ENCODE measurements at places on chromosomes 13 and 19.

GRCh38 chr13:99265162-99265800 is 7.1 kb upstream of the GPR18 start:
- DNase-seq = no peak

- no peak for DNase-seq
These were observed 203.3 kb upstream of the IRS2 start for GRCh38 chr13:109989686-109990085.

- DNase-seq = peak; percentile 1
These were observed 679 bp downstream of the ZNF471 start for GRCh38 chr19:56508290-56508778.

- peak; percentile 1 for DNase-seq
These were observed at the start of gene ZNF793 for GRCh38 chr19:37506387-37507166. ZNF793 (plus strand) TSS chr19:37506939; CDS start chr19:37523440, 16,501 bp downstream.

DNA sequence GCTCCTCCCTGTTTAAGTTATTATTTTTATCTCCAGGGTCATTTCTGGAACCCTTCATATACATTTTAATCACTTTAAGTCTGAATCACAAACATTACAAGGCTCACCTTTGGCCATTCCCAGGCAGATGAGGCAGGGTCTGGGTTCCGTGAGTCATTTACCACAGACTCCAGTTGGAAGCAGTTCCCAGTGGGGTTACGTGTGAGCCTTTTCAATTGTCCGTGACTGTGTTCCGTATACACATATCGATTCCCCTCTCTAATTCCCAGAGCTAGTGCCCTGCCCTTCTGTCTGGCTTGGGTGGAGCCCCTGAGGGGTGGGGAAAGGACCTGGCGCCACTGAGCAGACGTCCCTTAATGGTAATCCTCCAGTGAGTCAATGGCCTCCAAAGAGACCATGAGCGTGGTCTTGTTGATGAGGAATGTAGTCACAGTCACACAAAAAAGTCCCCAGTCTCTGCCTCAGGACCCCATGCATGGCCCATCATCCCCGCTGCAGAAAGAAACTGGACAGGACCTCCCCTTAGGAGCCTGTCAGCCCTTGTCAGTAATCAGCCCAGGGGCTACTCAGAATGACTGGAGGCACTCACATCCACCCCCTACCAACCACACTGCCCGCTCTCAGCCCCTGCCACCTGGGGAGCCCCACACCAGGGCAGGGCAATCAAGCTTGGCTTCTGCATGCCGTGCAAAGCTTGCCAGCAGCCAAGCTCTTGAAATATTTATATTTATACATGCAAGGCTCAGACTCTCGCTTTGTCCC is 144.4 kb downstream of the ZIC5 start:
- DNase-seq = no peak

GRCh38 chr13:94309576-94309975 is 169.9 kb downstream of the DCT start:
- DNase-seq = no peak

DNA sequence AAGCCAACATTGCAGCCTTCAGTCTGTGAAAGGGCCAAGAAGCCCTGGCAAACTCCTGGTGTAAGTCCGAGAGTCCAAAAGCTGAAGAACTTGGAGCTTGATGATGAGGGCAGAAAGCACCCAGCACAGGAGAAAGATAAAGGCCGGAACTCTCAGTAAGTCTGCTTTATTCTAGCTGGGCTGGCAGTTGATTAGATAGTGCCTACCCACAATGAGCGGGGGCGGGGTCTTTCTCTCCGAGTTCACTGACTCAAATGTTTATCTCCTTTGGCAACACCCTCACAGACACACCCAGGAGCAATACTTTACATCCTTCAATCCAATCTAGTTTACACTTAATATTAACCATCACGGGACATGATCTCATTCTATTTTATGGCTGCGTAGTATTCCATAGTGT is 1317.1 kb downstream of the SLITRK1 start:
- DNase-seq = no peak

GRCh38 chr19:39328046-39328705 is 7.5 kb upstream of the LRFN1 start:
- peak; percentile 67 for DNase-seq

GRCh38 chr13:24306632-24307031 is 2.7 kb upstream of the C1QTNF9 start:
- no peak for DNase-seq

- no peak for DNase-seq
These were observed 20.4 kb upstream of the ATXN8OS start for GRCh38 chr13:70087247-70087646.

DNA sequence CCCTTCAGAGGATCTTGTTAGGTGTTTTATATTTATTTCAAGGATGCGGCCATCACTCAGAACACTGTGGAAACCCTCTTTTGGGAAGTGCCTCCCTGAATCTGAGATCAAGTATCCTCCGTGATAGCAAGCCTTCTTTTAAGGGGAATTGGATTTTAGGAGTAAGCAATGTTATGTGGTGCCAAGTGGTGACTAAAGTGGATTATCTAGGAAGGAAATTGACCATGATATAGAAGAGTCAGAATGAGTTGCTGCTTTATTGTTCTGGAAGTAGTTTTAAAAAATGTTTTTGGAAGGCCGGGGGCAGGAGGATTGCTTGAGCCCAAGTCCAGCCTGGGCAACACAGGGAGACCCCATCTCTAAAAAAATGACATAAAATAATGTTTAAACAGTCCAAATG is 6.7 kb downstream of the ERCC5 start:
- DNase-seq = no peak

DNA sequence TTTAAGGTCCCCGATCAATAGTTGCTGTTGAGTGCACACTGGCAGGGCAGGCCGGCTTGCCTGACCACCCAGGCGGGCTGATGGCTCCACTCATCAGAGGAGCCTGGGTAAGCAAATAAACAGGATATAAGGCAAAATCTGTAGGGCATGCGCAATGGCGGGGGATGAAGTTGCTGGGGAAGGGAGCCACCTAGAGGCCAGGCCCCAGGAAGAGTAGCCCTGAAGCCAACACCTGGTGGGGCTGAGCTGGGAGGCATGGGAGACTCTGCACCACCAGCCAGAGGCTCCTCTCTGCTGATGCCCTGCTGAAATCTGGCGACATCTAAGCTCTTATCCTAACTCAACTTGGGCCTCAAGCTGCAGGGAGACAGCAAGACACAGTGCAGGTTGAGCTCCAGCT is 324.3 kb downstream of the ZNF536 start:
- DNase-seq = no peak

- DNase-seq = peak; percentile 63
These were observed 1436.9 kb downstream of the UQCRFS1 start for GRCh38 chr19:27776020-27776419.

DNA sequence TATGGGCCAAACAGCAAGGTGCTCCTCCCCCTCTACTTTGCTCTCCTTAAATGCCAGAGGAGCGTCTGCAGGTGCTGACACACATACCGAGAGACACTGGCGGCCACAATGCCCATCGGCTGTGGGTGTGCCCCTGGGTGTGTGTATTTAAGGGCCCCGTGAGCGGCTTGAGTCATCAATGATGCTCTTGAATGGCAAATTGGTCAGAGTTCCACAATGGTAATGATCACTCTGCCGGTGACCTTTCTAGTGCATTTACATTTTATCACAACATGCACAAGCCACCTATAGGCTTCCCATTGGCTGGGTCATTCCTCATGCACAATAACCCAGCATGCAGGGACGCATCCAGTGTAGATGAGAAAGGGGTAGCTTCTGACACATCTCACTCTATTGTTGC is 124.8 kb downstream of the ZNF536 start:
- no peak for DNase-seq

GRCh38 chr13:99558570-99559180 is 57.4 kb downstream of the TM9SF2 start:
- DNase-seq = no peak

DNA sequence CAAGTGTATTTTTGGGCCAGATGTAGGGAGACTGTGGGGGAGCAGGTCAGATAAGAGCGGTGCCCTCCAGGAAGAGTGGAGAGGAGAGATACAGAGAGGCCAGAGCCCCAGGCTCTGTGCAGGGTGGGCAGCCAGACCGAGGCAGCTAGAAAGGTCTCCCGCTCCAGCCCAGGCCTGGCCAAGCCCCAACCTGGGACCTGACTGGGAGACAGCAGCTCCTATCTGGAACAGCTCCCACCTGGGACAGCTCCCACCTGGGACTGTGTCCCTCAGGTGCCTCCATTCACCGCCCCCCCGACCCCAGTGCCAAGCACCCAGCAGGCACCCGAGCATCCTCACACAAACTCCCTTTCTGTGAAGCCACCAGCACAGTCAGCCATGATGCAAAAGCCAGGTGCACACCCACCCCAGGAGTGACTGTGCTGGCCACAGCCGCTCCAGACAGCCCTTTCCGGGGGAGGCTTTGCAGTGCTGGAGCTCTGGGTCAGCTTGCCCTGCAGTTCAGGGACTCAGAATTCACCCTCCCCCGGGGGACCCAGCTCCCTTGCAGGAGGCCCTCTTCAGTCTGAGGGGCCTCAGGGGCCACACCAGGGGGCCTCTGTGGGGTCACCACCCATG is 2.1 kb upstream of the GRTP1 start:
- DNase-seq = no peak

GRCh38 chr19:6126335-6126974 is 9.0 kb upstream of the ACSBG2 start:
- peak; percentile 78 for DNase-seq

DNA sequence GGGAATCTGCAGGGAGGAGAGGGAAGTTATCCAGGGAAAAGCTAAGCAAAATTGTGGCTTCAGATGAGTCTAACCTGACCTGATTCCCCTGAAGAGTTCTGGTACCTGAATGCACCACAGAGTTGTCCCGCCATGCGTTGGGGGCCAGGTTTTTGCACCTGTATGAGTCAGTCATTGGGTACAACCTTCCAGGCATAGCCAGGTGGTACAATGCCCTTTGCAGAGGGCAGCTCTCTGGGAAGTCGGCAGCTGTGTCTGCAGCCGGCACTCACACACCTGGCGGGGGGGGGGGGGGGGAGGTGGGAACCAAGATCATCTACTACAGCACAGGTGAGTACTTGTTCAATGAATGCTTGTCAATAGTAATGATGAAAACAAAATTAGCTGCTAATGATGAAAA is 52.5 kb upstream of the GTF3A start:
- DNase-seq = no peak

DNA sequence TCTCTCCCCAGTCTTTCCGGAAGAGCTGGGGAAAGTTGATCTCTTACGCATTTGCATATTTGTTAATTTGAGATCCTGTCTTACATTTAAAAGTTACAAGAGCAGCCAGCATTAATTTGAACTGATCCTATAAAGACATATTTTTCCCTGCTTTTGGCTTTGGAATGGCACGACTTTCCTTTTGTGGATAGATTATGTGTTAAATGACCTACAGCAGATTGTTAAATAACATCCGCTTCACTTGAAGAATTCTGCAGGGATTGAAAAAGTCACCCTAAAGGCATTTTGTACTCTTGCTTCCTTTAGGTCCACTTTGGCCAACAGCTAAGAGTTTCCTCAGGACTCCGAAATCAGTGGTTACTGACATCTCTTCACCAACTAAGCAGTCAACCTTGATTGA is 334.0 kb downstream of the TBC1D4 start:
- DNase-seq = no peak

DNA sequence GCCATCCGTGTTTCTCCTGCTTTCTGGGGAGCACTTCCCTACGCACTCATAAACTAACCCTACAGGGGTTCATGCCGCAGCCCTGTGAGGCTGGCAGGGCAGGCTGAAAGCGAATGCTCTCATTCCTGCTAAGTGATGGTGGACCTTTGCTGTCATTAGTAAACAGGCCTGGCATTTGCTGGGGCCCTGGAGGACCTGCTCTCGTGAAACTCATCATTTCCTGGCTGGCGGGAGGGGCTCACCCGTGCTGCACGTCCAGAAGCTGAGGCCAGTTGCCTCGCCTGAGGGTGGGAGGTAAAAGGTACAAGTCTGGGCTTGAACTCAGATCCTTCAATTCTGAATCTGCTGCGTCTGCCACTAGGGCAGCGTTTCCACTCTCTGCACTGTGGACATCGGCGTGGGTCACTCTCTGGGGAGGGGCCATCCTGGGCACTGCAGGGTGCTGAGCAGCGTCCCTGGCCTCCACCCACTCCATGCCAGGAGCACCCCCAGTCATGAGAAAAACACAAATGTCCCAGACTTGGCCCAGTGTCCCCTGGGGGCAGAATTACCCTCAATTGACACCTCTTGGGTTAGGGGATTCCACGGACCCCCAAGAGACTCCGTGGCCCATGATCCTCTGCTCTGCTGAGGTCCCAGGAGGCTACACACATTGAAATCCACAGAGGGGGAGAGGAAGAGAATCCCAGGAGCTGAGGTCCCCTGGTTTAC is 7.0 kb downstream of the MOB3A start:
- no peak for DNase-seq

DNA sequence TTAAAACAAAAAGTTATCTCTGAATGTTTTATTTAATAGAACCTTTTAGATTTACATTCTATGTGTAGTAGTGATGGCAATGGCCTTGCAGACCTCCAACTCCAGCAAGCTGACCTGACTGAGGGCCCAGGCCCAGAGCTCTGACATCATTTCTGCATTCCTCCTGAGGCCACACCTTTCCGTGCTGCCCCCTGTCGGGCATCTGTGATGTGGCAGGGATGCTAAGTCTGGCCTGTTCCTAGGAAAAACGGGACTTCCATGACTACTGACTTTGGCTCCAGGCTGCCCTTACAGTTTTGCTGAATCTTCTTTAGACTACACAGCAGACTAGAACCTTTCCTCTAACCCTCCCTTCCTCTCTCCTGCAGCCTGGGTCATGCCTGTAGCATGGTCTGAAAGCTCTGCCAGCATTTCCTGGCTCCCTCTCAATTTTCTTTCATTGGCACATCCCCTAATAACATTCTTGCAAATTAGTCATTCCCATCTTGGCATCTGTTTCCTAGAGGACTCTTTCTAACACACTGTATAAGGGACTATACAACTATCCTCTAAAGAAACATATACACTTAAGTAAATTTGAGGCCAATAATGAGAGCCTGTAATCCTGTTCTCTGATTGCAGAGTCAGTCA is 249.1 kb downstream of the GPC5 start:
- DNase-seq = no peak

DNA sequence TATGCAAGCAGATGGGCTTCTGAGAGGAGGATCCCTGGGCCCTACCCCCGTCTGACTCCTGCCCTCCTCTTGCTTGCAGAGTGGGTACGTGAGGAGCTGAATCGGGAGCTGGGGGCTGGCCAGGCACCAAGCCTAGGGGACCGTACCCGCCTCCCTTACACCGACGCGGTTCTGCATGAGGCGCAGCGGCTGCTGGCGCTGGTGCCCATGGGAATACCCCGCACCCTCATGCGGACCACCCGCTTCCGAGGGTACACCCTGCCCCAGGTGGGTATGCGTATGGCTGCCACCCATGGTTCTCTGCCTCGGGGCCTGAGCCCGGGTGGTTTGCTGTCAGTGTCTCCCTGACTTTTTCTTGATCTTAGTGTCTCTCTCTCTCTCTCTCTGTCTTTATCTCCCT is 10.4 kb downstream of the CYP2S1 start:
- no peak for DNase-seq

- no peak for DNase-seq
These were observed 1589.9 kb downstream of the SLITRK1 start for GRCh38 chr13:82292334-82292733.

GRCh38 chr19:16012552-16012951 is 63.7 kb upstream of the TPM4 start:
- no peak for DNase-seq

Data from inflammatory macrophage treated with lipopolysaccharide for 4 hours (primary cell).